ENCODE measurements at places on chromosomes 12 and 14.

DNA sequence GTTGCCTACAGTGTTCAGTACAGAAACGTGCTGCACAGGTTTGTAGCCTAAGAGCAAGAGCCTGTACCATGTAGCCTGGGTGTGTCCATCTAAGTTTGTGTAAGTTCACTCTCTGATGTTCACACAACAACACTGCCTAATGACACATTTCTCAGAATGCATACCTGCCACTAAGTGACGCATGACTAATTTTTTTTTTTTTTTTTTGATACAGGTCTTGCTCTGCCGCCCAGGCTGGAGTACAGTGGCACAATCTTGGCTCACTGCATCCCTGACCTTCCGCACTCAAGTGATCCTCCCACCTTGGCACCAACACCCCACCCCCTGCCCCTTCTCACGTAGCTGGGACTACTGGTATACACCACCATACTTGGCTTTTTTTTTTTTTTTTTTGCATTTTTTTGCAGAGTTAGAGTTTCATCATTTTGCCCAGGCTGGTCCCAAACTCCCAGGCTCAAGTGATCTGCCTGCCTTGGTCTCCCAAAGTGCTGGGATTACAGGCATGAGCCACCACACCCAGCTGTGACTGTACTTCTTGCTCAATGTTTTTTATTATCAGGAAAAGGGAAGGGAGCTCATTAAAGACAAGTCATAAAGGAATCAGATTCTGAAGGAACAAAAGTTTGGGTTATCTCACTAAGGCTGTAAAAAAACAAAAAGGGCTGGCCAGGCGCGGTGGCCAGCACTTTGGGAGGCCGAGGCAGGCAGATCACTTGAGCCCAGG is 10.0 kb upstream of the CDC42BPB start:
- no peak for DNase-seq

- no peak for DNase-seq
Measured at GRCh38 chr14:65879248-65880009, 466.9 kb downstream of the FUT8 start.

DNA sequence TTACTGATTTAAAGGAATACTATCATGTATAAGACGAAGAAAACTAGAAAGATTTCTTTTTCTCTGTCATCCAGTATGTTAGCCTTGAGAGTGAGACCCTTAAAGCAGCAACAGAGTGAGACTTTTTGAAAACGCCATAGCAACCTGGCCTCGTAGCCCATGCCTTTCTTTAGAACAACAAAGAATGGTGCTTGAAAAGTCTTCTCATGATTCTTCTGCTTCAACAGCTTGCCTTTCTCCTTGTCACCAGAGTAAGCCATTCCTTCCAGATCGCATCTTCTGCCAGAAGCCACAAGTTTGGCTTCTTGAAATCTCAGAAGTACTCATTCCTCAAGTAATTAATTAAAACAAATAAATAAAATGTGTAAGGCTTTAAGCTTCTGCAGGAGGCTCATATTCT is 109.3 kb downstream of the PDE3A start:
- peak; percentile 7 for DNase-seq

- DNase-seq: peak; percentile 34
Measured at GRCh38 chr12:90909069-90909770, 45.8 kb downstream of the CCER1 start.

DNA sequence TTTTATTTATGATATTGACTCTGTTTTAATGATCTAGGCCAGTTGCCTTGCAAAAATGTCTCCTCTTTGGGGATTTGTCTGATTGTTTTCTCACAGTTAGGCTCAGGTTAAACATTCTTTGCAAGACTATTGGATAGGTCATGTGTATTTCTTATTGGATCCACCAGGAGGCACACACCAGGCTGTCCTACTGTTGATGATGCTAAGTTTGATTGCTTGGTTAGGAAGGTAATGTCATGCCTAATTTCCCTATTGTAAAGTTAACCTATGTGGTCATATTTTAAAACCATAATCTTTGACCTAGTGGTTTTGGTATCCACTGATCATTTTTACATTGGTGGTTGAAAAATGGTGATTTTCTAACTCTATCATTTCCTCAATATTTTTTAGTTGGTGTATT is 137.1 kb downstream of the BRMS1L start:
- DNase-seq: no peak

DNA sequence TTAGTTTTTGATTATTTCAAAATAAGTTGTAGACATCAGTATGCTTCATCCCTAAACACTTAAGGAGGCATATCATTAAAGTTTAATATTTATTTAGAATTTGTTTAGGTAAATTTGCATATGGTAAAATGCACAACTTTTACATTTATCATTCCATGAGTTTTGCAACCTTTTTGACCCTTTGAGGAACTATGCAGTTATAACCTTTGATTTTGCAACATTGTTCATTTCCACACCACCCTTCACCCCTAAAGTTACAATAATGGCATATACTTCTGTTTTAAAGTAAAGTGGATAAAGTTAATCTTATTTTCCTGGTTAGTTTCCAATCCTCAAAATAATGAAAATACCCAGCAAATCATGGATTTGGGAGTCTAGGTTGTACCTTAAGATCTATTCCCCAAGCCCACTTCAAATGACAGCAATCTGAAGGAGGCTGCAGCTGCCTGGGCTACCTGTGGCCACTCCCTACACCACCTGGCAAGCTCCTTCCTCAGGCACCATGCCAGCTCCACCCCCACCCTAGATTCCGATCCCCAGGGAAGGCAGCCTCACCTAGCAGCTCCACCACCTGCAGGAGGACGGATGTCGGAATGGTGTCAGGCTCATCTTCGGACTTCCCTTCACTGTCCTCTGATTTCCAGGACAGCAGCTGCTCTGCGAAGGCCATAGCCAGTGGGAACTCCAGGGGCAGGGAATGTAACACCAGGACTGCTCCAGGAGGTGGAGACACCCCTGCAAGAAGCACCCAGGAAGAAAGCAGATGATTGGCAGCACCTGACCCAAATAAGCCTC is 65.1 kb downstream of the TRAFD1 start:
- peak; percentile 40 for DNase-seq

All from NCI-H1417 (cell line).